Stimulated activated CD4-positive, alpha-beta T cell treated with anti-CD3 and anti-CD28 coated beads, Interleukin-15, amount 100 ng/mL, for 1 hour (primary cell): ENCODE measurements at places on chromosomes 1 and 21.

GRCh38 chr1:92430030-92430429 lies 56.7 kb downstream of the GFI1 start:
- no peak for DNase-seq

GRCh38 chr1:221812088-221812752 lies 70.3 kb upstream of the DUSP10 start:
- no peak for DNase-seq

- DNase-seq, result no peak
Measured at GRCh38 chr1:151578941-151579340, 32.9 kb upstream of the SNX27 start.

GRCh38 chr1:39711966-39712340 lies 20.7 kb upstream of the HPCAL4 start:
- DNase-seq, result no peak

GRCh38 chr1:61056573-61057439 lies 25.6 kb upstream of the NFIA start:
- DNase-seq, result no peak

GRCh38 chr1:157831968-157832626 lies 9.5 kb downstream of the CD5L start:
- DNase-seq, result no peak
